ENCODE measurements at places on chromosomes 12 and 14.

DNA sequence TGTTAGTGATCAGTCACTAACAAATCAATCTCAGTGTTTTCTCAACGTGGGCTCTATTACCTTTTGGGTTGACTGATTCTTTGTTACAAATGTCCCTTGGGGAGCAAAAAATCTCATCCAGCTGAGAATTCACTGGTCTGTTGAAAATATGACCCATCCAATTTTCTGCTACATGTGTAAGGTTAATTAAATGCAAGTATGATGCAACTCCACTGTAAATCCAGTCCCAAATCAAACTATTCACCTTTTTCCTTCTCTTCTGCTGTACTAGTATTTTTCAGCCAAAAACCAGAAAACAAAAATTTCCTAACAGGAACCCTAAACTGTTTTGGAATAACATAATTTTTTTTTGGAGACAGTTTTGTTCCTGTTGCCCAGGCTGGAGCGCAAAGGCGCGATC lies 2.2 kb downstream of the ERH start:
- DNase-seq: no peak

DNA sequence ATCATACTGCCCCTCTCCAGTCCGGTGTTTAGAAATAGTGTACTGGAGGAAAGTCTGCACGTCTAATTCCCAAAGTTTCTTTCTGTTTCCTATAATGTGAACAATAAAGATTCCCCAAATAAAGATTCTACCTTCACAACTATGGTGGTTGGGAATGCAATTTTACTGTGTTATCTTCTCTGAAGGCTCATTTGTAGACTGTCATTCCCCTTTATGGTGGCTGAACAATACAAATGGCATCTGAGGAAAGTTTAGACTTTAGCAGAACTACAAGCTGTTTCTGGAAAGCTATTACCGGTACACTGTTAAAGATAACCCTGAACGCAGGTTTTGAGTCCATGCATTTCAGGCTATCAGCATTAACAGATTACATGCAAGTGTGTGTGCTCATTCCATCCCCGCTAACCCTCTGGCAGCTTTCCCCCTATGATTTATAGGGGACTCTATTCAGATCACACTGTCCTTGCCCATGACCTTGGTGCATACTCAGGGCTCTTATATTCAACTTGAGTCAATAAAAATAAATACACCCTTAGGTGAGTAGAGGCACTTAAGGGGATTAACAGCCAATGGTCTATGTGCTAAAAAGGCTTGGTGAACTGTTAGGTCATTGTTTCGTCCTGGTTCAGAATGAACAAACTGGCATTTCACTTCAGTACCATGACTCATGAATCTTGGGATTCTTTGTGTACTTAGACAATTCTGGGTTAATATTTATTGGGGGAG lies 60.7 kb upstream of the PYGL start:
- DNase-seq: no peak

GRCh38 chr12:129937426-129937825 lies 33.6 kb upstream of the TMEM132D start:
- DNase-seq: no peak

- DNase-seq: no peak
These were observed 32.7 kb downstream of the RTRAF start for GRCh38 chr14:52021957-52022600.
